Fibroblast of villous mesenchyme (primary cell): ENCODE measurements at places on chromosomes 4 and X. TPM values are rescaled to one million over a fixed set of nuclear protein-coding genes. Genes with fewer than 3 reads are reported as not detected.

DNA sequence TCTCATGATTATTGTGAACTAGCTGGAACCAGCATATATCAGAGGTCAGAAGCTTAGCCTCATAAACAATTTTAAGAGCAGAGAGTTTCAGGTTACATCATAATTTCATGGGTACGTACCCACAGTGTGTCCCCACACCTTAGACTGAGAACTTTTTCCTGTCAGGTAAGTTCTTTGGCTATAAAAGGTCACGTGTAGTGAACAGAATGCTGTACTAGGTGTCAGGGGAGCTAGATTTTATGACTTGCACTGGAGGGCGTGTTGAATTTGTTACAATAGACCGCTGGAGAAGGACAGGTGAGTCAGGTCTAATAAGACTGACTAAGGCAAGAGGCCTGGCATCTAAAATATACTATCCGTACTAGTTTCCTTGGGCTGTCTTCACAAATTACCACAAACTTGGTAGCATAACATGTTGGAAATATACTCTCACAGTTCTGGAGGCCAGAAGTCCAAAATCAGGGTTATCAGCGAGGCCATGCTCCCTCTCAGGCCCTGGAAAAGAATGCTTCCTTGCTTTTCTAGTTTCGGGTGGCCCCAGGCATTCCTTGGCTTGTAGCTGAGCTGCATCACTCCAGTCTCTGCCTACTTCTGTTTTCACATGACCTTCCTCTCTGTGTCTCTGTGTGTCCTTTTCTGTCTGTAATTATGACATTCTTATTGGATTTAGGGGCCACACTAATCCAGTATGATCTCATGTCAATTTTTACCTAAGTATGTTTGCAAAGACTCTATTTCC lies 512.0 kb upstream of the NR3C2 start:
- DNase-seq, result no peak

DNA sequence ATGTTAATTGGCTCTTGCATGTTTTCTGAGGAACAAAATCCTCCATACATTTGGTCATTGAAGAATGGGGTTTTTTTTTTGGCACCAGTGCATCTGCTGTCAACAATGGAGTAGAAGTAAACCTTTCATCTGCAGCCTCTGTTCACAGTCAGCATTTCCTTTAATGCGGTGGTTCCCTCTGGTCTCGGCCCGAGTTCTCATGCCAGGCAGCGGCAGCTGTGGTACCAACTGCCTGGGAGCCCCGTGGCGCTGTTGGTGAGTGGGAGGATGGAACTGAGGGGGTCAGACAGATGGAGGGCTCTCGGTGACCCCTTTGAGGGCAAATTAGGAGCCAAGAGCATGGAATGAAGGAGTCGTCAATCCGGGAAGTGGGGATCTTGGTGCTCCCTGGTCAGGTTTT lies 114.7 kb downstream of the AFF1 start:
- DNase-seq, result no peak

DNA sequence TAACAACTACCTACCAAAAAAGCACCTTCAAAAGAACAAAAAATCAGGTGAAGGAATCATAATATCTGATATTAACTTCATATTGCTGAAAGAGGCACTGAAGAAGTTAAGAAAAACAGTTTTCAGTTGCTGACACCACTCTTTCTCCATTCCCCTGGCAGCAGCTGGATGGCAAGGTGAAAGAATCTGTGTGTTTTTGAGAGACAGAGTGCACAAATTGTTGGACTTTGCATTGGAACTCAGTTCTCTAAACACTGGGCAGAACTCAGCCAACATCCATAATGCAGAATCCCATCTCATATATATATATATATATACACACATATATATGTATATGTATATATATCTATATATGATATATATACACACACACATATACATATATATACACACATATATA lies 408.3 kb upstream of the MAGEC2 start:
- no peak for DNase-seq

DNA sequence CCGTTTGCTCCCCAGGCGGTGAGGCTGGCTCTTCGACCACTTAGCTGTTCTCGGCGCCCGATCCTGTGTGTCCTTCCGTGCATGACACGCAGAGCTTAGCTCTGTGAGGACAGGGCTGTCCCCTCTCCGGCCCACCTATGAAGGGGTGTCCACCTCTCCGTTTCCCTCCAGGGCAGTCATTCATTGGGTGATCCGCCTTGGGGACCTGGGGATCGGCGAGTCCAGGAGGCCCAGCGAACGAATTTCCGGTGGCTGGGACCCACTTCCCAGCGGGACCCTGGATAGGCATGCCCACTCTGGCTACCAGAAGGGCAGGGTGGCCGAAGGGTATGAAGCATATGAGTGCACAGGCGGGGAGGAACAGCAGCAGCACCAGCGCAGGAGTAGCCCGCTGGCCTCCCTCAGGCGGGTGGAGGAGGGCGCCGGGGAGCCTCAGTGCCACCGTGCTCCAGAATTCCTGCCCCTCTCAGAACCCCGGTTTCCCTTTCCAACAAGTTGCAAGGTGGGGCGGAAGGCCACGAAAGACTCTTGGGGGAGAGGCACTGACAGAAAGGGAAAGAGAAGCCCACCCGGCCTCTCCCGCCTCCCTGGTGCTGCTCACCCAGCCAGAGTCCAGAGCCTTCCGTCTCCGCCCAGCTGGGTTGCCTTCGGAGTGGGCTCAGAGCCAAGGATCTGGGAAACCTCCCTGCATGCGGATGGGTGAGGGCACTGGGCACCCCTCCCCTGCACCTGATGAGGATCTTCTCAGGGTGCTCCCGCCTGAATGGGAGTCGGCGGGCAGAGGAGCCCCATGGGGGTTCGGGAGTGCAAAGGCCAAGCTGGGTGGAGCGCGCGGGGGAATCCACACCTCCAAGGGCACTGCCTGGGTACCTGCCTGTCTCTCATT lies 8.6 kb downstream of the HMX1 start:
- DNase-seq, result no peak

GRCh38 chr4:86927843-86928395 lies 6.9 kb upstream of the AFF1 start:
- peak; percentile 97 for DNase-seq

DNA sequence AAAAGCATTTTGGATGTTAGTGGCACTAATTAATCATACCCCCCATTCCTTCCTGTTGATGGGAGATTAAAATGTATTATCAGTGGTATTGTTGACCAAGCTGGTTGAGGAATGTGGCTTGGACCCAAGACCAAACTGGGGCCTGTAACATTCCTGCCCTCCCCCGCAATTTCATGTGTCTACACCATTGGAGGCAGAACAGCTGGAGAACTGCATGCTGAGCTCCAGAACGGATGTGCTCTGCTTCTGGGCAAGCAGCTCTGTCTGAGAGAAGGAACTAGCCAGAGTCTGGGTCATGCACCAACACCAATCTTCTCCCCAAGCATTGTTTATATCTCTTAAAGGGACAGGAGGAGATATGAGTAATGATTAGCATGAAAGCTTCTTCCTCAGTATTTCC lies 185.5 kb downstream of the CEP135 start:
- peak; percentile 32 for DNase-seq

DNA sequence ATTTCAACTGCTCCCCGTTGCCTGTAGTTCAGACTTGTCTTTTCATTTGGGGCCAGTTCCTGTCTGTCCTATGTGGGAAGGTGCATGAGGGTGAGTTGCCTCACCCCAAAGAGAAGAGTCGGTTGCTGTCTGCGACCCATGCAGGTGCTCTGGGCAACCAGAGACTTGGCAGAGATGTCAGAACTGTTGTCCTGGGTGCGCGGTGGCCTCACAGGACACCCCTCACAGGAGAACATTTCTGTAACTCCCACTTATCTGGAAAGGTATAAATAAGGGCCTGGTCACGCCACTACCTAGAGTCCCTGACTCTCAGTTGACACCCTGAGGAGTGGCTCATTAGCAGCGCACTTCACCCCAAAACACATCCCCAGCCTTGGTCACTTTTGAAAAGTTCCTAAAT lies 9.7 kb upstream of the NAT8L start:
- DNase-seq, result no peak

- peak; percentile 75 for DNase-seq
Measured at GRCh38 chr4:1234309-1234695, 14.6 kb downstream of the CTBP1 start.

GRCh38 chrX:47620303-47620685 lies 637 bp upstream of the SYN1 start:
- no peak for DNase-seq

DNA sequence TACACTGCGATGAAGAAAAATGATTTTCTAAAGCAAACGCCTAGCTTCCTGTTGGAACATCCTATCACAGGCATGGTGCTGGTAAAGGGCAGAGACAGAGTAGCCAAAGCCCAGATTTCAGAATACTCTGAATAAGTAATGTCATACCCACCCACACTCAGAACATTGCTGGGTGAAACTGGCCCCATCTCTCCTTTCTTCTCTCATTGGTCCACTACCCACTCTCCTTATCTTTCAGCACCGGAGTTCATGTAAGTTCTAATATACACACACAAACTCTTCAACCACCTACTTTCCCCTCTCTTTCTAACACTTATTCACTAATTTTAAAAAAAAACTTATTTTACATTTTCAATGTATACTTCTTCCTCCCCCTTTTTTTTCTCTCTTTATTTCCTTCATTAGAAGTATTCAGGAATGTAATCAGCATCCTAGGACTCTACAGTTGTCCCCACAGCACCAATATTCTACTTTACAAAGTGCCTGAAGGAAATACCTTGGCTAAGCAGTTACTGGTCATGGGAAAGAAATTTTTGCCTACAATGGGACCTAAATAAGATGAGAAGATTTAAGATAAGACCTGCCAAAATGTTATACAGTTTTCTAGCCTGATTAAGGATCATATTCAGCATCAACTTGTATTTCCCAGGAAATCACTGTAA lies 63.0 kb downstream of the SEC24D start:
- DNase-seq, result no peak

DNA sequence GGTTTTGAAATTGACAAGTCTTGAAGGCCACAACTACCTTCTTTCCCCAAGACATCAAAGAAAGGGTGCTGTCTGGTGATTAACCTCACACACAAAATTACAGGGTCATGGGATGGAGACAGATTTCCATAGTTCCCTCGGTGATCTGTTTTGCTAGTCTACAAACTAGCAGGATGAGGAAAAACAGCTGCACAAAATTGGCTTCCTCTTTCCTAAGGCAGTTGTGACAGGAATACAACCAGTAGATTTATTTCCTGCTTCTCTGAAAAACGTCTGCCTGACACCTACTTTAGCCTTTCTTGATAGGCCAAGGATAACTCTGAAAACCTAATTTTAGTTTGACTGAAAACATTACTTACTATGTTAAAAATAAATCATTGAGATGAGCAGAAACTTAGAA lies 39.6 kb downstream of the DKK2 start:
- DNase-seq, result no peak

GRCh38 chrX:13005661-13006473 lies 31.0 kb downstream of the TMSB4X start:
- DNase-seq, result no peak

GRCh38 chr4:151458148-151458547 lies 49.2 kb downstream of the FHIP1A start:
- DNase-seq, result no peak

DNA sequence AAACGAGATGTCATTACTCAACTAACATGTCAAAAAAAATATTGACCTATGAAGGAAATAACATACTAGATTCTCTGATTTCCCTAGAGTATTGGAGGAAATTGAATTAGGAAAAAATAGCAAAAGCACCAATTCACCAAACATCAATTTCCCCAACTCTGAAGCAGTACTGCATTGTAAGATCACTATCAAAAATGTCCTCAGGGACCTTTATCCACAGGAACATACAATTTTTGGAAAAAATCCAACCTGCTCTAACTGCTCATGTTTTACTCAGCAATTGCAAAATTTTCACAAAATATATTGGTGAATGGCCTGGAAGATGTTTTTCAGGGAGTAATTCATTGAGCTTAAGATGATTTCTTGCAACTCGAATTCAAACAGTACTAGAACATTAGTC lies 239.0 kb upstream of the GIMD1 start:
- DNase-seq, result no peak

CORIN gene
- 3.2 and 5.6 TPM in 2 replicates for total RNA-seq

RAI2 gene
- total RNA-seq, result not detected in 2 replicates
